Gastrocnemius medialis (tissue), 4 donors: ENCODE measurements at places on chromosomes 6 and 20.

- H3K4me1 ChIP-seq = no peaks in the 10 kb centered on the region
- H3K36me3 ChIP-seq = no peaks in the 10 kb centered on the region
- H3K4me3 ChIP-seq = no peak overlapping the region
- H3K27ac ChIP-seq = no peak overlapping the region
Measured at GRCh38 chr6:146065690-146066089, 36.8 kb downstream of the GRM1 start.

DNA sequence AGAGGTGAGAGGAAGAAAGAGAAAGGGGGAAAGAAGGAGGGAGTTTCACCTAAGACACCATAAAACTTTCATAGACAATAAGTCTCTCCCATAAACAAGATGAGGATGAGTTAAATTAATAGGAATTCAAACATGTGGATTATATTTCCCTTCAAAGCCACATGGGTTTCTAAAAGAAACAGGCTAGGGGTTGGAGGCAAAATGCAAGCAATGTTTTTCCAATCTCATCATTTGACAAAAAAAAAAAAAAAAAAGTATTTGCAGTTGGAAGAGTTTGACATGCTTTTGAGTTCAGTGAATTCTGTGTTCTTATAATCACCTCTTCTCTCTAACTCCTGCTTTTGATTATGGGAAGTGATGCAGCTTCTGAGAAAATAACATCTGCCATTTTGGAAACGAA, 286.5 kb upstream of the PRND start:
- no peaks in the 10 kb centered on the region for H3K4me1 ChIP-seq
- no peaks in the 10 kb centered on the region for H3K27me3 ChIP-seq
- H3K27ac ChIP-seq = no peak overlapping the region
- no peak for DNase-seq
- H3K4me3 ChIP-seq = no peak overlapping the region

GRCh38 chr6:42979523-42980177, 669 bp upstream of the PEX6 start:
- H3K4me1 ChIP-seq = peaks cover 28% of the 10 kb centered on the region
- peak overlapping the region; percentile 97 for H3K4me3 ChIP-seq
- H3K27me3 ChIP-seq = no peaks in the 10 kb centered on the region
- peak overlapping the region; percentile 95 for H3K27ac ChIP-seq

DNA sequence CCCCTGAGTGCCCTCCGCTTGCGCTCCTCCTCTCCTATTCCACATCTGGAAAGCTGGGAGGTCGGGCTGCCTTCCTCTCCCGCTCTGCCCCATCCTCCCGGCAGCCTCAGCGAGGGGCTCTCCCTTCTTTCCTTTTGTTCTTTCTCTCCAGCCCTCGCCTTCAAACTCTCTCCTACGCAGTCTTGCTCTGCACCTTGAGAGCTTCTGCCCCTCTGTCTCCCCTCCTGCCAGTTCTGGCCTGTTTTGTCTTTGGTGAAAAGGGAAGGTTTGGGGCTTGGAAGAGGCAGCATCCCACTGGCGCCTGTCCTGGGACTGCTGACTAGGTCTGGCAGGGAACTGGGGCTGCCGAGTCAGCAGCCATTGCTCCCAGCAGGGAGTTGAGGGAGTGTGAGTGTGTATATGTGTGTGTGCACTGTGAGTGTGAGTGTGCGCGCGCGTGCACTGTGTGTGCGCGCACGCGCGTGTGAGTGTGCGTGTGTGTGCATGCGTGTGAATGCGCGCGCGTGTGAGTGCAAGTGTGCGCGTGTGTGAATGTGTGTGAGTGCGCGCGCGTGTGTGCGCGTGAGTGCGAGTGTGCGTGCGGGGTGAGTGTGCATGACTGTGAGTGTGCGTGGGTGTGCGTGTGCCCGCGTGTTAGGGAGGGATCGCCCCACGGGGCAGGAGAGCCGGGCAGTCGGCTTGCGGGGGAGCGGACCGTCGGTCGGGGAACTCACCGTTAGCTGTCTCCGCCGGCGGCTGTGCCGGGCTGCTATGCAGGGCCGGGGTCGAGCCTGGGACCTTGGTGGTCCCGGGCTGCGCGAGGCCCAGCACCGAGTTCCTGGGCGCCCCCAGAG, 523 bp downstream of the CPXM1 start:
- H3K4me3 ChIP-seq = peak overlapping the region; percentile 20
- peaks cover 46% of the 10 kb centered on the region for H3K27me3 ChIP-seq
- H3K36me3 ChIP-seq = no peaks in the 10 kb centered on the region
- no peak for DNase-seq

DNA sequence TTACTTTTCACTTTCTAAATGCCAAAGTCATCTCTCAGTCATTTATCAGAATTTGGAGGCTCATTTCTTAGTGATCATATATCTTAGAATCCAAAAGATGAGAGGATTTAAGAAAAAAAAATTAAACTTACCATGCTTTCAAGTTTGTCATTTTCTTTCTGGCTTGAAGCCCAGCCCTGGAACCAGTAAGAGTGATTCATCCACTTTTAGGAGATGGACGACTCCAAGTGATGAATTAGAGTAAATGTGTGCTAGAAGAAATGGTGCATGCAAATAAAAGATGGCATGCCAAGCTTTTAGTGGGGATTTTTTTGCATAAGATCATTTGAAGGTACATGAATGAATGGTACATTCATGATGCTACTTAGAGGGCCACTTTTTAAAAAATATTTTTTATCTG, 20.1 kb downstream of the PLCB1 start:
- H3K36me3 ChIP-seq = no peaks in the 10 kb centered on the region
- H3K27ac ChIP-seq = peak overlapping the region; percentile 53
- DNase-seq = no peak
- no peaks in the 10 kb centered on the region for H3K27me3 ChIP-seq
- peaks cover 65% of the 10 kb centered on the region for H3K4me1 ChIP-seq
- no peak overlapping the region for H3K4me3 ChIP-seq

DNA sequence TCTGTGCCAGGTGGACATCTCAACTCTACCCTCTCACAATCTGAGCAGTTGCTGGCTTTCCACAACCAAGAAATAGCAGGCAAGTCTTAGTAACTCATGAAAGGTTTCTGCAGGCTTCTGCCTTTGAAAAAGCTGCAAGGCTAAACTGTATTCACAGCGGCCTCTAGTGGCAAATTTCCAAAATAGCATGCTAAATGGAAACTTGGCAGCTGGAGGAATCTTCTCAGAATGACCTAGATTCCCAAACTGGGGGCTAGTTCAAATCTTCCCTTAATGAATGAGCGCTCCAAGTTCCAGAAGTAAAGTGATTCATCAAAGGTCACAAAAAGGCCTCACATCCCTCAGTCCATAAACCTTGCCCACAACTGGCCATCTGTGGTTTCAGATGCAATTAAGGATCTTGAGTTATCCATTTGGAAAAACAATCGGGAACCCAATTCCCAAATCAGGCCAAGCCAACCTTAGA, 11.9 kb upstream of the CPNE5 start:
- peaks cover 34% of the 10 kb centered on the region for H3K4me1 ChIP-seq
- no peak for DNase-seq
- no peak overlapping the region for H3K4me3 ChIP-seq

DNA sequence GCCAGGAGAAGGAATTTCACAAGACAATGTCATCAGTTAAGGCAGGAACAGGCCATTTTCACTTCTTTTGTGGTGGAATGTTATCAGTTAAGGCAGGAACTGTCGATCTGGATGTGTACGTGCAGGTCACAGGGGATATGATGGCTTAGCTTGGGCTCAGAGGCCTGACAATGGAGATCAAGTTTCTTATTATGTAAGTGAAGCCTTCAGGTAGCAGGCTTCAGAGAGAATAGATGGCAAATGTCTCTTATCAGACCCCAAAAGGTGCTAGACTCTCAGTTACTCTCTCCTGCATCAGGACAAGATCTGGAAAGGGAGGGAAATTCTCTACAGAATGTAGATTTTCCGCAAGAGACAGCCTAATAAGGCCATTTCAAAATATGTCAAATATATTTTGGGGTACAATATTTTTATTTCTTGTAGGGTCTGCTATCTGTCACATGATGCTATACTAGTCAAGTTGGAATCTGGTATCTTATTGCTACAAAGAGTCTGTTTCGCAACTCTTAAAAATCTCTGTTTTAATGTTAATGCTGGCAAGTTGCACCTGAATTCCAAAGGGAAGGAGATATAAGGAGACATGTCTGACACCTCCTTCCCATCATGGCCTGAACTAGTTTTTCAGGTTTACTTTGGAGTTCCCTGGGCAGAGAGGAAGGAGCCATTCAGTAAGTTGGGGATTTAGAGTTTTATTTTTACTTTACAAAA, 48.8 kb downstream of the TRDN start:
- H3K4me3 ChIP-seq = no peak overlapping the region
- H3K27me3 ChIP-seq = no peaks in the 10 kb centered on the region
- H3K4me1 ChIP-seq = peaks cover 54% of the 10 kb centered on the region
- no peak for DNase-seq
- H3K27ac ChIP-seq = peak overlapping the region; percentile 73

DNA sequence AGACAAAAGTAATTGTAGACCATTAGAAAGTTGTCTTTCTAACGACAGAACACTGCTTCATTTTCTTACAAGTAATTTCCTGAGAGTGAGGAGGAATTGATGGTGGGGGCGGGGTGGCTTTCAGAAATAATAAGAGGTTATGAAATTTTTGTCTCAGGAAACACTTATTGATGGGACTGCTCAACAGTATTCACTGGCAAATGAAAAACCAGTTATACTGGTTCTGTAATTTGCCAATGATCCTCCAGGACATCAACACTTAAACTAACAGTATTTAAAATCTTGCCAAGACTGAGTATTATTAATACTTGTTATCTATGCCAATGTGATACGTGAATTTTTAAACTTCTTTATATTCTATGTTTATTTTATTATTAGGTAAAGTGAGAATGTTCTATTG, 41.8 kb upstream of the FUT9 start:
- DNase-seq = no peak
- no peaks in the 10 kb centered on the region for H3K27me3 ChIP-seq
- no peaks in the 10 kb centered on the region for H3K36me3 ChIP-seq
- H3K27ac ChIP-seq = no peak overlapping the region

GRCh38 chr20:47686545-47686944, 98.7 kb downstream of the SULF2 start:
- H3K36me3 ChIP-seq = no peaks in the 10 kb centered on the region
- H3K4me1 ChIP-seq = no peaks in the 10 kb centered on the region
- H3K4me3 ChIP-seq = no peak overlapping the region
- no peaks in the 10 kb centered on the region for H3K27me3 ChIP-seq
- no peak overlapping the region for H3K27ac ChIP-seq

DNA sequence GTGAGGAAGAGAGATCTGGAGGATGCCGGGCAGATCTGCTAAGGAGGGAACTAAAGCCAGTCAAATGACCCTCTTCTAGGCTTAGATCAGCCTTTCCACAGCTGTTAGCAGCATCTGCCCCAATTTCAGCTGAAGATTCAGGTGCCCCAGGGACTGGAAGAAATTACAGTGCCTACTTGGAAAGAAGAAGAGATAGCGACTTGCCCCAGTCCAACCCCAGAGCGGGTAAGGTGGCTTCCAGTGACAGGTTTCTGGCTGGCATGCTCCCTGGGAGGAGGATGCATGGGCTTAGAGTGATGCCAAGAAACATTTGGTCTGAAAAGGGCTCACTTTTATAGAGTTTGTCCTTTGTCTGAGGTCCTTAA, 620 bp downstream of the TJAP1 start:
- no peak for DNase-seq
- peak overlapping the region; percentile 80 for H3K4me3 ChIP-seq
- no peaks in the 10 kb centered on the region for H3K27me3 ChIP-seq
- H3K27ac ChIP-seq = peak overlapping the region; percentile 92
- H3K36me3 ChIP-seq = no peaks in the 10 kb centered on the region

- H3K4me1 ChIP-seq = peaks cover 74% of the 10 kb centered on the region
- peak overlapping the region; percentile 75 for H3K27ac ChIP-seq
- no peak overlapping the region for H3K4me3 ChIP-seq
- no peaks in the 10 kb centered on the region for H3K27me3 ChIP-seq
- H3K36me3 ChIP-seq = no peaks in the 10 kb centered on the region
- DNase-seq = no peak
Measured at GRCh38 chr6:56833873-56834272, 121.0 kb upstream of the BEND6 start.

DNA sequence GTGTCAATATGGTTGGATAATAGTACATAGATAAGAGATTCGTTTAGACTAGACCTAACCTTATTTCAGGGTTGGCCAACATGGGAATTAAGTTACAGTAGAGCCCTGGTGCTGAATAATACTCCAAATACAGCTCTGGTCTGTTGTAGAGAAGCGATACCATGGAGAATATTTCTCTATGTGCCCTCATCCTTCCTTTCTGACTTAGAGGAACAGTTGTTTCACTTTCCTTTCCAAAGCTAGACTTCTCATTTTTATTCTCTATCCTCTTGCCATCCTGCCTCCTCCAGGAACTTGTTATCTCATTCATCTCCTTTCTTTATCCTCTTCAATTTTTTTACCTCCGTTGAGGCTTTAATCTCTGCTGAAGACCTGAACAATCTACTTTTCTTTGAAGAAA, 68.9 kb downstream of the EDN1 start:
- no peak overlapping the region for H3K4me3 ChIP-seq
- no peaks in the 10 kb centered on the region for H3K36me3 ChIP-seq
- no peak overlapping the region for H3K27ac ChIP-seq
- H3K4me1 ChIP-seq = no peaks in the 10 kb centered on the region
- no peak for DNase-seq

DNA sequence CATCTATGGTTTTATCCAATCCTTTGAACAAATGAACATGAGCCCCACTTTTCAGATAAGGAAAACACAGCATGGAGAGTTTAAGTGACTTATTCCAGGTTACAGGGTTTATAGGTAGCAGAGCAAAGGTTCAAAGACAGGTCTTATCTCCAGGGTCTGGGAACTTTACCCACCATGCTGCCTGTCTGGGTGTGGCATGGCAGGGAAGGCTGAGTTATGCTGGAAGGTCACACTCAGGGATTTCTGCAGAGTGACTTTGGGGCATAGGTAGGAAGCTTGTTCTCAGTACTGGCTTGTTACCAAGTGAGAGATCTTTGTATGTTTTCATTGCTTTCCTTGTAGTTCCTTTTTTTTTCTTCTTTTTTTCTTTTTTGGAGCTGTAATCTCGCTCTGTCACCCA, 1.8 kb downstream of the ZNF831 start:
- no peak overlapping the region for H3K4me3 ChIP-seq
- no peak overlapping the region for H3K27ac ChIP-seq
- DNase-seq = no peak
- no peaks in the 10 kb centered on the region for H3K36me3 ChIP-seq
- no peaks in the 10 kb centered on the region for H3K4me1 ChIP-seq

GRCh38 chr20:17709361-17710293, 9.9 kb downstream of the BANF2 start:
- H3K4me1 ChIP-seq = no peaks in the 10 kb centered on the region
- no peak overlapping the region for H3K4me3 ChIP-seq
- DNase-seq = no peak
- no peak overlapping the region for H3K27ac ChIP-seq
- H3K36me3 ChIP-seq = no peaks in the 10 kb centered on the region

DNA sequence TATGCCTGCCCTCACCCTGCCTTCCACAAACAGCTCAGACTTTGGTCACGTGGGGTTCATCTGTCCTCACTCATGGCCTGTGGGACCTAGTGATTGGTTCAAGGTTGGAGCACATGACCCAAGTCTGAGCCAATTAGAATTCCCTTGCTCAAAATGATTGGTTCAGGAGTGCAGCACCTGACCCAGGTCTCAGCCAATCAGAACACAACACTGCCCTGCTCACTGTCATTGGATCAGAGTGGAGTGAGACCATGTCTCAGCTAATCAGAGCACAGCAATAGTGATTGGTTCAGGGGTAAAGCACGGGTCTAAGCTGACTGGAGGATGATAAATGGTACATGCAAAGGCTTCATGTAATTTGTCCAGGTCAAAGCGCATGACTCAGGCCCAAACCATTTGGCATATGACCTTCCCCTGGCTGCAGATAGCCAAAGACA, 102.2 kb downstream of the PREX1 start:
- H3K4me3 ChIP-seq = no peak overlapping the region
- peaks cover 13% of the 10 kb centered on the region for H3K4me1 ChIP-seq
- H3K27ac ChIP-seq = no peak overlapping the region
- no peak for DNase-seq

- H3K4me1 ChIP-seq = peaks cover 17% of the 10 kb centered on the region
- H3K27ac ChIP-seq = no peak overlapping the region
- no peaks in the 10 kb centered on the region for H3K27me3 ChIP-seq
- no peaks in the 10 kb centered on the region for H3K36me3 ChIP-seq
- no peak overlapping the region for H3K4me3 ChIP-seq
Measured at GRCh38 chr6:83097204-83097603, 29.7 kb downstream of the DOP1A start.
